CD4-positive, alpha-beta T cell treated with Interleukin-15 for 4 hours (primary cell): ENCODE measurements at places on chromosomes 5 and 9.

DNA sequence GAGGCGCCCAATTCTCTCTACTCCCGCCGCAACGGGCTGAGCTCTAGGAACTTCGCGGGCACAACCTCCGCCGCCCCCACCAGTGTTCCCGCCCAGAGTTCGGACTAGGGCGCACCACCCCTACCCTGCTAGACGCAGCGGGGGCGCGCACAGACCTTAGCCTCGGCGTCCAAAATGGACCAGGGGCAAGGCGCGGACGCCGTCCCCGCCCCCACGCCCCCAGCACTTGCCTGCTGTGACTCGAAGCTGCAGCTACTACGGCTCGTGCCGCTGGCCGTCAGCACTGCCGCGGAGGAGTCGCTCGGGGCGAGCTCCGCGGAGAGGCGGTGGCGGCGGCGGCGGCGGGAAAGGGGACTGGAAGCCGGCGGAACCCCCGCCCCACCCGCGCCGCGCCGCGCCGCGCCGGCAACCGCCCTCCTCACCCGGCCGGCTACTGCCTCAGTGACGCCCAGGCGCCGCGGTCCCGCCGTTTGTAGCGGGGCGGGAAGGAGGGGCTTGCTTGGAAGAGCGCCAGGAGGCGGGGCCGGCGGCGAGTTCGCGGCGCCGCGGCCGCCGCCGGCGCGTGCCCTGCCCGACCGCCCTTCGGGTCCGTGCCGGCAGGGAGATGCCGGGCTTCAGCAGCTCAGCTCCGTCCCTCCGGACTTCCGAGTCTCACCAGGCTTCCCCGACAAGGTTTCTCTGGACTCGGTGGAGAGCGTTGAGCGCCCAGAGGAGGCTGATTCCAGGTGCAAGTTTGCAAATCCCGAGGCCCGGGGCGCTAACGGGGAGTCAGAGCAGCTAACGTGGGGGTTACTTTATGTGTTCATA is 4.5 kb downstream of the ELAVL2 start:
- DNase-seq, result no peak

- DNase-seq, result no peak
Observed at GRCh38 chr9:121069396-121069795, 5.4 kb upstream of the CNTRL start.

GRCh38 chr5:169153405-169153804 is 147.5 kb downstream of the SLIT3 start:
- DNase-seq, result no peak

DNA sequence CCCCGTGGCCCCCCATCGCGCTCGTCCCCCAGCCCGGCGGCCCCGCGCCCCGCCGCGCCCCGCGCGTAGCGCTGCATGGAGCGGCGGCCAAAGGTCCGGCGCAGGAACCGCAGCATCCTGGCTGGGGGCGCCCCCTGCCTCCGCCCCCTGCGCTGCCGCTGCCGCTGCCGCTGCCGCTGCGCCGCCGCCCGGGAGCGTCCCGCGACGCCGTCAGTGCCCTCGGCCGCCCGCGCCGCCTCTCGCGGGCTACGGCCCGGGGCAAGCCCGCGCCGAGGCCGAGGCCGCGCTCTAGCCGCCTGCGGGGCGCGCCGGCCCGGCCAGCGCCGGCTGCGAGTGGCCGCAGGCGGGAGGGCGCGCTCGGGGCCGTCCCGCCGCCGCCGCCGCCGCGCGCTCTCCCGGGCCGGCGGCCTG is 523 bp downstream of the EPB41L4B start:
- no peak for DNase-seq

DNA sequence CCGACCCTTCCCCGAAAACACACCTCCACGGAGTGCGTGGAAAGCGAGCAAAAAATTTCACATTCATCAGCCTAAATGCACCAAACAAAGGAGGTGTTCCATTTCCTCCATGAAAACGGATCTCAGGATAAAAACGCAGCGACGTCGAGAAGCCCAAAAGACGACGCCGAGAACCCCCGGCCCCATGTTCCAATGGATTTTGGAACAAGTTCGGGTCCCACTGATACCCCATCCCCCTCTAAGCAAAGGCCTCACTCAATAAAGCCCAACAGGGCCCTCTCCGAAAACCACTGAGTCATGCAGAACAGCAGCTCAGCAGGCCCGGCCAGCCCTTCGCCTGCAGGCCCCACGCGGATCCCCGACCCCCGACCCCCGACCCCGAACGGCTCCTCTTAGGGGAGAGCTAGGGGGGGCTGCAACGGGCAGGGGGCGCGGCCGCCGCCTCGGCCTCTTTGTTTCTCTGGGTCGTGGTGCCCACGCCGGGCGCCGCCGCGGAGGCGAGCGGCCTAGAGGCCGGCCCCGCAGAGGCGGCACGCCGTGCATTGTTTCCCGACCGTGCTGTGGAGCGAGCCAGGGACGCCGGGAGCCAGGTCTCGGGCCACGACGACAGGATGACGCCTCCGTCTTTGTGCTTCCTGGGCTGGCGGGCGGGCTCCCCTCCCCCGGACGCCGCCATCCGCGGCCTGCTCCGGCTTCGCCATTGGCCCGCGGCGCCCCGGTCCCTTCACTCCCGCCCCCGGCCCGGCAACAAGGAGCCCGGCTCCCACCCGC is 915 bp downstream of the ZFAND5 start:
- DNase-seq, result peak; percentile 57

- no peak for DNase-seq
Observed at GRCh38 chr5:144151026-144151425, 19.4 kb downstream of the YIPF5 start.

DNA sequence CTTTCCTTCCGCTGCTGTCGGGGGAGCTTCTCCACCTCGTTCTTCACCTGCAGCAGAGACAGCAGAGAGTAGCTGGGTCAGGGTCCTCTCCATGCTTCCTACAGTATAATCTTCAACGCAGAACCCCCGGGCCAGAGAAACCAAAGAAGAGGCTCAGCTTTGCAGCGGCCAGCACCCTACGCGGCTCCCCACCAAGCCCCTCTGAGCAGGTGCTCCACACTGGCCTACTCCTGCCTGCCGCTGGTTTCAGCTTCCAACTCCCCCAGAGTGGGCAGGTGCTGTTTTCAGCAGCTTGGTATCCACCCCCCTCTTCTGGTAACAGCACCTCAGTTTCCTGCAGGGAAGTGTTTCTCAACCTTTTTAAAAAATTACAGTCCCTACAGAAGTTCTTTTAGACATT is 58.3 kb upstream of the FBXW11 start:
- DNase-seq, result no peak

DNA sequence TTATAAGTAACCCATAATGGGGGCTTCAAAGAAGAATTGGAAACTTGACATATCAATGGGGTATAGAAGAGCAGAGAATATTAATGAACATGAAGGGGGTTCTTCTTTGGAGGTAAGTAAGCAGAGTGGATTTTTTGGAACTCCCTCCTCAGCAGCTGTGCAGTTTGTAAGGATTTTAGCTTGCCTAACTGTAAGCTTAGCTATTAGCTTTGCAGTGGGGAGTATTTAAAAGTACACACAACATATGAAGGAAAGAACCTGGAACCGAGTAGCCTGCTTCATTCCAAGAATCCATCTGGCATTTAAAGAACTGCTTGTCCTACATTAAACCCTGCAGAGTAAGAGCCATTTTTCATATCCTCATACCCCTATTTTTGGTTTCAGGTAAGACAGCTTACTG is 2.2 kb upstream of the PBX3 start:
- DNase-seq, result no peak

- no peak for DNase-seq
Observed at GRCh38 chr5:168672888-168673287, 93.7 kb upstream of the PANK3 start.

- DNase-seq, result no peak
Observed at GRCh38 chr9:72349240-72349639, 15.8 kb downstream of the ZFAND5 start.

DNA sequence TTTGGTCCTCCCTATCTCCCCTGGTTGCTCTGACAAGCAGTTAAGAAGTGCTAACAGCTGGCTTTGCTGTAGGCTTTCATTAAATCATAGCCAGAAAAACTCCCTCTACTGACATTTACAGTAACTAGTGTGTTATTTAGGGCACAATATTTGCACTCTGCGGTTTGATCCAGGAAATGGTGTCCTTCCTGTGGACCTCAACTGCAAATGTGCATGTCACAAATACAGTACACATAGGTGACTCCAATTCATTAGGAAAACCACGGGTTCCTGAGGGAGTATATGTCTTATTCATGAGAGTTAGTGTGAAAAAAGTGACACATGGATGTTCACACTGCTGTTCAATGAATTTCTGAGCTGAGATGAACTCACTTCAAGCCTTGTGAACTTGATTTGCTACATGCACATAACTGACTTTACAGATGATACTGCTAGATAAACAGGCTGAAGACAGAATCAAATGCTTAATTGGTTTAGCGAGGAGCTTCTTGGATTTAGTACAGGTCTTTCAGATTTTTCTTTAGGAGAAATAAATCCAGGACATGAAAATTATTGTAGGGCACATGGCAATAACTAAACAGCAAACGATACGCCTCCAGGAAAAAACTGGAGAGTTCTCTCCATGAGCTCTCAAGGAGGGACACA is 281.5 kb downstream of the EFNA5 start:
- DNase-seq, result peak; percentile 59

DNA sequence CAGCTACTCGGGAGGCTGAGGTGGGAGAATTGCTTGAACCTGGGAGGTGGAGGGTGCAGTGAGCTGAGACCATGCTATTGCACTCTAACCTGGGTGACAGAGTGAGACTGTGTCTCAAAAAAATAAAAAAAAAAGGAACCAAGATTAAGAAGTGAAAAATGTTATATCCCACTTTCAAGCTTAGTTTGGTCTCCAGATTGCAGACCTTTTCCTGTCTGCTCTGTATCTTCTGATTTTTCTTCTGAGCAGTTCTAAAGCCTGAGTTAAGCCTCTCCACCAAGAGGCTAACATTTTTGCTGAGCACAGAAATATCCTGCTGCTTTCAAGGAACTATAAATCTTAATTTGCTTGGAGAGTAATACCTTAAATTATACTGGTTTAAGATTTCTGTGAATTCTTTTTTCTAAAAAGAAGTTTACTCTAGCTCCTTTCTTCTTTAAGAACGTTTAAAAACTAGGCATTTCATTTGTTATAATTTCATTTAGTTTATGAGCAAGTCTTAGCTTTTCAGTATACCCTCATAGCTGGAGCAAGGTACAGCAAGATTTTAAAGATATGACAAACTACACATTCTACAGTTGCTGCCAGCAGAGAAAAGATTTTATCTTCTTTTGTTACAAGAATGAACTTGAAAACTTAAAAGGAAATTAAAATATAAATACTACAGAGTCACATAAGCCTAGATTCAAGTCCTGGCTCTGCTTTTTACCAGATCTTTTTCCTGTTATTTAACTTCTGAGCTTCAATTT is 55.0 kb downstream of the GARNL3 start:
- no peak for DNase-seq

- DNase-seq, result no peak
Observed at GRCh38 chr5:130520211-130520610, 615.9 kb downstream of the CHSY3 start.

DNA sequence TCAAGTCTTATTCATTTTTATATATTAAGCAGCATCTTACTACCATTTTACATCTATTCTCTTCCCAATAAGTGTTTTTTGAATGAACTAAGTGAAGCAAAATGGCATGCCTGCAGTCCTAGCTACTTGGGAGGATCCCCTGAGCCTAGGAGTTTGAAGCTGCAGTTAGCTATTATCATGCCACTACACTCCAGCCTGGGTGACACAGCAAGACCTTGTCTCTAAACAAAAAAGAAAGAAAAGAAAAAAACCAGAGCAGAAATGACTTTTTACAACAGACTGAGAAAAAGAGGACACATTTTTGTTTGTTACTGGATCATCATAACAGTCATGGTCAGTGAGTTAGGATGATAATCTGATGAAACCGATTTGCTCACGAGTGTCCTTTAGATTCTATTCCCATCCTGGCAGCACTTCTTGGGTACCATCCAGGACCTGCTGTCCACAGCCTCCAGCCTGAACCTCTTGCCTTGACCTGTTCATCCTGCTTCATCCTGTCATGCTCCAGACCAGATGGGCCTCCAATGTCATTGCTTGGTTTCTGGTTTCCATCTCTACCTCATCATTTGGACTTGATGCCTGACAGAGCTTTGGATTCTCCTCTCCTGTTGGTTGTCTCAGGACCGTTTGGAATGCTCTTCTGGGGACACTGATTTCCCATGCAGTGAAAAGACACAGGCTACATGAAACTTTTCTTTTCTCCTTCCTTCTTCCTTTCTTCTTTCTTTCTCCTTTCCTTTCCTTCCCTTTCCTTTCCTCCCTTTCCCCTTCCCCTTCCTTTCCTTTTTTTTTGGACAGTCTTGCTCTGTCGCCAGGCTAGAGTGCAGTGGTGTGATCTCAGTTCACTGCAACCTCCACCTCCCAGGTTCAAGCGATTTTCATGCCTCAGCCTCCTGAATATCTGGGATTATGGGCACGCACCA is 50.1 kb upstream of the GLRX start:
- no peak for DNase-seq

DNA sequence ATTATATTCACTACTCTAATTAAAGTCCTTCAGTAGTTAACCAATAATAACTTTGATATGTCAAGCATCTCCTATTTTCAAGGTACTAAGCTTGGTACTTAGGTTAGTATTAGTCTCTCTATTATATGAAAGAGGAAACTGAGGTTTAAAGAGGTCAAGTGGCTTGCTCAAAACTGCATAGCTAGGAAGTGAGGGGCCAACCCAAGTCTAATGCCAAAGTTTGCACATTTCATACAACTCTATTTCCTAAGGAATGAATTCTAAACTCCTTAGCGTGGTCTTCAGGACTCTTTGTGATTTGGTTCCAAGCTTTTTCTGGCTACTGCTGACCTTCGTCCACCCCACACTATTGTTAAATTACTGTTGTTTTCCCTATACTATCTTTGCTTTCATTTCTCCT is 9.9 kb upstream of the SHOC1 start:
- no peak for DNase-seq

DNA sequence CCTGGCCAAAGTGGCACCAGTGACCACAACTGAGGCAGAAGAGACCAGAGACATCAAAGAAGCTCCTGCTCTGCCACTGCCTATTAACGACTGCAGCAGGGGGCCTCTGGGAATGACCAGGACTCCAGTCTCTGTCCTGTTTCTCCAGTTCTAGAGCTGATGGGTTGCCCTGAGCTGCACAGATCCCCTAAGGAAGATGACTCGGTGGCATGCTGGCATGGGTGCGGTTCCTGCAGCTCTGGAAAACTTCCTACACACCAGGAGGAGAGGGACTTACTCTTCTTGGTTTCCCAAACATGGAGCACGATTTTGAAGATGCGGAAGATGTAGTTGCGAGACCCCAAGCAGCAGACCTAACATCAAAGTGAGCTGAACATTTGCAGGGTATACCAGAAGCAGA is 2.7 kb downstream of the SLIT3 start:
- no peak for DNase-seq

DNA sequence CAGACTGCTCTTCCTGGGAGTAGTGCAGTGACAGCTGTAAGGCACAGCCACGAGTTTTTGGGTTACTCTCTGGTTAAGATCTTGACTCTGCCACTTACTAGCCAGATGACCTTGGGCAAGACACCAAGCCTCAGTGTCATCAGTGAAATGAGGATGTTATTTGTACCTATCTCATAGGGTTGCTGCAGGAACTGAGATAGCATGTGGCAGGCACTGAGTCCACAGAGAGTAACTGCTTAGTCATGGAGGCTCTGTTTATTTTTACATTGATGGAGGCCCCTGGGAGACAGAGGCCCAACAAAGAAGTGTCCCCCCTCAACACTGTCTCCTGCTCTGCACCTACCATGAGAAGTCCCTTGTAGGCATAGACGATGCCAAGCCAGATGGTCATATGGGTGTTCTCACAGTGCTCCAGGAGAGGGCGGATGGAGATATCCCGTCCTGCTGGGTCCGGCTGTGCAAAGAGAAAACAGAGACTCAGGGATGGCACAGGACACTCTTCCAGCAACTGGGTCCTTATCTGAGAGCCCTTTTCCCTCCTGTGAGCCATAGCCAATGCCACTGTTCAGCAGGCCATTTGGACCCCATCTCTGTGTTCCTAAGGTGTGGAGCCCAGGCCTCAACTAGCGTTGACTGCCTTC is 55.4 kb upstream of the TBC1D2 start:
- no peak for DNase-seq

- DNase-seq, result no peak
Observed at GRCh38 chr9:93319992-93320500, 131.4 kb upstream of the FAM120A start.
